ENCODE measurements at places on chromosomes 12 and 14.
A peak's percentile ranks its signal among the peaks of the same experiment; 100 is the strongest.

- no peak for DNase-seq
These were observed 108.7 kb upstream of the PRICKLE1 start for GRCh38 chr12:42698213-42698612.

DNA sequence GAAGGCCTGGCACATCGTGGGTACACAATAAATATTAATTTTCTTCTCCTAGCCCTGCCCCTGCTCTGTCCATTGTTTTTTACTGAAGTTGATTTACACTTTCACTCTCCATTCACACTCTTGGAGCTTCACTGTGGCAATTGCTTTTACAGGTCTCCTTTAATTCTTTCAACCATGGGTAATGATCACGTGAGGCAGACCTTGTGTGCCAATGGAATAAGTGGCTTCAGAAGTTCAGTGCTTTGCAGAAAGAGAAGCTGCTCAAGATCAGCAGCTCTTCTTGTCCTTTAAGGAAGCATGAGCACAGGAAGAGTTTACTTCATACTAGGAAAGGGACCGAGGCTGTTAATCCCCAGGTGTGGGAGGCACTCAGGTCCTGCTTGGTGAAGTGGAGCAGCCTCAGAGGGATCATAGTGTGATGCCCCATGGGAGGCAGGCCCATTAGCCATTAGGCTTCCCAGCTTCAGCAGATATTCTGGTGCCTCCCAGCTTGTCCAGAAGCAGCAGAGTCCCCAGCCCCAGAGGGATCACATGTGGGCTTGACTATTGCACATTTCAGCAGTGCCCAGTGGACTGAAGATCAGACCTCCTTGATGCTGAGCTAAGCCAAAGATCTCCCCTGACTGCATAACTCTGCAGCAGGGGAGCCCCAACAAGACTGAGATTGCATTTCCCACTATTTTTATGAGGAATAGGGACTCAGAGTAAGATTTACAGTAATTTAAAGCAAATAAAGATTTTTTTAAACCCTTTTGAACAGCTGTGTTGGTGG, 5.0 kb upstream of the SLC35F4 start:
- DNase-seq, result no peak

- DNase-seq, result no peak
These were observed 117.8 kb upstream of the HIF1A start for GRCh38 chr14:61577506-61577931.

GRCh38 chr14:74244115-74244514, 4.9 kb downstream of the VSX2 start:
- DNase-seq, result no peak

DNA sequence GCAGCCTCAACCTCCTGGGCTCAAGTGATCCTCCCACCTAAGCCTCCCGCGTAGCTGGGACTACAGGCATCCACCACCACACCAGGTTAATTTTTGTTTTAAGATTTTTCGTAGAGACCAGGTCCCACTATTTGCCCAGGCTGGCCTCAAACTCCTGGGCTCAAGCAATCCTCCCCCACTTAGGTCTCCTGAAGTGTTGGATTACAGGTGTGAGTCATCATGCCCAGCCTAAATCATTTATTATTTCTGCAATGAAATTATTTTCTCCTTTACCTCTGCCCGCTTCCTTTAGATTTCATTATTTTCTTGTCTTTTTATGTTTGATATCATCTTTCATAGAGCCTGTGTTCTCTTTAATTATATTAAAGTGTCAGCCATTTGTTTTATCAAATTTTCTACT, 165.2 kb upstream of the OTX2 start:
- DNase-seq, result no peak

DNA sequence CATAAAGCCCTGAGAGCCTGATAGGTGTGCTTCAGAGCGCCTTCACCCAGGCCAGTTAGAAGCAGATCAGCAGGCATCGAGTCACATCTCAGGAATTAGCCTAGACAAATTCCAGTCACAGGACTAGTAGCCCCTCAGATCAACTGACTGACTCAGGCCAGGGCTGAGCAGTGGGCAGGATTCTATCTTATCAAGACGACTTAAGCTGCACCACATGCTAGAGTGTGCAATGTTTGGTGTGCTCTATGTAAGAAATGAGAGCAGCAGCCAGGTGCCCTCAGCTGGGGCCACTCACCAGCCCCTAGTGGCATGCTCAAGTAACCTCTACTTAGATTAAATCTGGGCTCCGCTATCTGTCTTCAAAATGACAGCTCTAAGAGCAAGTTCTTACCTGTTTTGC, 19.7 kb upstream of the NGB start:
- no peak for DNase-seq

DNA sequence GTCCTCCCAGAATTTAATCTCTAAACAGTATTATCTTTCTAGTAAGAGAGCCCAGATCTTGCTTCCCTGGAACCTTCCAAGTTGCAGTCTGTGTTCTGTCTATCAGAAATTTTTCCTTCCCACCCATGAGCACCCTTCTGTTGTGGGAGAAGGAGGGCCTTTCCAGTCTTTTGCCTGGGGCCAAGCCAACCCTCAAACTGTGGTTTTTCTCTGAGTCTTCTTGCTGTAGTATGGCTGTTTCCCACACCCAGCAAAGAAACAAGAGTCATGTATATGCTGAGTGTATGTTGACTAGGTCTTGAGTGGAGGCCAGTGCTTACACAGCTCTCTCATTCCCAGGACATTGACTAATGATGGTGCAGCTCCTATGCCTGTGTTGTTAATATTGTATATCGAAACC, 104.5 kb downstream of the TGFB3 start:
- DNase-seq, result no peak

- no peak for DNase-seq
These were observed at the start of gene KLRF1 for GRCh38 chr12:9827209-9827888. KLRF1 (plus strand) TSS chr12:9827481; CDS start chr12:9827545, 64 bp downstream.

- DNase-seq, result no peak
These were observed 19.6 kb downstream of the CCDC60 start for GRCh38 chr12:119354172-119354571.

DNA sequence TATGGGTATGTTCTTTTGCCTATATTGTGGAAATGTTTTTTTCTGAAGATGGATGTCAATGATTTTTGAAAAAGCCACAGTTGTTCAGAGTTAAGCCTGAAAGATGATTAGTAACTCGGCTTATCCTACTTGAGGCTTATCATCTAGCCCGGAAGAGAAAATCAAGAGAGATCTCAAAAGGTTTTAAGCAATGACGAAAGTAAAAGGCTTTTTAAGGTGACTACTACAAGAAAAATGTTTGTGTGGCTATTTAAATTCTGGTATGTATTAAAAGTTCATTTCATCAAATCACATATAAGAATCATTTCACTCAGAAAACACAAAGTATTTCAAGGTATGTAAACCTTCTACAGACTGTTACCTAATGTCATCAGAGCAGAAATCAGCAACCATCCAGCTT, 40.2 kb downstream of the HEATR5A start:
- DNase-seq, result peak; percentile 27

GRCh38 chr14:43877351-43877960, 629.6 kb downstream of the FSCB start:
- DNase-seq, result no peak

DNA sequence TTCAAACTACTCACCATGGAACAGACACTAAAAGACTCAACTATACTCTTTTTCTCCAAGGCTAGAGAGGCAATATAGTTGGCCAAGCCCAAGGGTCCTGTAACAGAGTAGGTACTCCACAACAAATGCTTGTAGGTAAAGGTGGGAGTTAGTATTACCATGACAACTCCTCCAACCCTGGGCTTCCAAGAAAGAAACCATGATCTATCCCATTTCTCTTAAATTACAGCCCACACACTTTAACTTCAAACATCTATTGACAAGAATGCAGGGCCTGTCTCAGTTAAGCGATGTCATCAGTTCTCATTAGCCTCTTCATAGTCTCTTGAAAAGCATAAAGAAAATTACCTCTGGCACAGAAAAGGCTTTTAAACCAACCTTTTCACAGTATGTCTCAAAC, 25.0 kb downstream of the ERH start:
- no peak for DNase-seq

DNA sequence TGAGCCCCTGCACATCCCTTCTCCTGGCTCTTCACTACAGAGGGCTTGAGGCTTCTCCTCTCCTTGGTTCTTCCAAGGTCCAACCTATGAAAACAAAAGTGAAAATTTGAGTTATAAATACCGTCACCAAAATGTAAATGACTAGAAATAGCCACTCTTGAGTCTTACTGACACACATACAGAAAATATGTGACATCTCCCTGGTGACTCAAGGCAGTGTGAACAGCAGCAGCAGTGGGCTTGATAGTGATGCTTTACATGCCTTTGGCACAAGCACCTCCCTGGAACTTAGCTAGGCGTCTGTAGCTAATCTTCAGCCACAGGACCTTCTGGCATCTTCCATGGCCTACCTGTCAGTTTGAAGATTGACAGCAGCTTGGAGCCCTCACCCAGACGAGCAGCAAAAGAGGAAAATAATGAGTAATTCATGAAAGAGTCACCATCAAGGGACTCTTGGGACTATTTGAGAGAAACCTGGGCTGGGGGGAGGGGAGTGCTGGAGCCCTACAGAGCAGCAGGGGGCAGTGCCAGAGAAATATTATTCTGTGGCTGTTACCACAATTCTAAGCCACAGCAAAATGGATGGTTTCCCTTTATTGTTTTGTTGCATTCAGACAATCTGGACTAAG, 158.0 kb downstream of the KCNK10 start:
- DNase-seq, result no peak

DNA sequence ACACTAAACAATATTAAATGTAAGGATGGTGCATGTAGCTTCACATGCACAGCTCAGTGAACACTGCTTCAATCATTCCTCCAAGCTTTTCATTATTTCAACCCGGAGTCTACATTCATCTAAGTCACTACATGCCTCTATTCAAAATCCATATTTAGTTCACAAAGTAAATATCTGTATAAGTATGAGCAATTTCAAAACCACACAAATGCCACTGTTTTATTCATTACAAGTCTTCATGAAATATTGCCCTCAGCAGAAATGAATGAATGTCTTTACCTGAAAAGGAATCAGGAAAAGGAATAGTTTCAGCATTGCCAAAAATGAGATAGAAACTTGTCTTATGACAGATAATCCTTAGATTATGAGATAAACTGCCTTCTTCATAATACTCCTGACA, 149.4 kb downstream of the SLC38A4 start:
- DNase-seq, result no peak

DNA sequence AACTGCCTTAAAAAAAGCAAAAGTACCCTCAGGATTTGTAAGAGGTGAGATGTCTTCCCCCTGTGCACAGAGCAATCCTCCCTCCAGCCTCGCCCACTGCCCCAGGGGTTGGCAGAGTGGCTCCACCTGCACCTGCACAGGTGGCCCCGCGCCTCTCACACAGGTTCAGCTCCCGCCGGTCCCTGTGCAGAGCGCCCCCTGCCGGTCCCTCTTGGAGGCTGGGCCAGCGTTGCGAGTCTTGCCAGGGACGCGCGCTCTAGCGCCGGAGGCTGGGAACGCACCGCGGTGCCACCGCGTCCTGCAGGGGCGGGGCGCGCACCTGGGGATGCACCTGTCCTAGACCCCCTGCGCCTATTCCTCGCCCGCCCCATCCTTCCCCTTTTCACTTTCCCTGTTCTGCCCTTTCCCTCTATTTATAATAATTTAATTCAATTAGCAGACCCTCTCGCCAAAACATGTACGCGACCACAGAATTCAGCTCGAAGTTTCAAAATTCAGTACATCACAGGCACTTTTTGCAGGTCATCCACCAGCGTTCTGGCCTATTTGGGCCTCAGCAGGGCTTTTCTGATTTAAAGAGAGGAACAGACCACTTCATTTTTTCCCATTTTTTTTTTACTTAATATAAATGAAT, 618.6 kb downstream of the AACS start:
- DNase-seq, result no peak

GRCh38 chr12:54306925-54307741, 6.3 kb upstream of the NFE2 start:
- DNase-seq, result no peak

GRCh38 chr12:95096852-95097251, 23.4 kb upstream of the NR2C1 start:
- no peak for DNase-seq

DNA sequence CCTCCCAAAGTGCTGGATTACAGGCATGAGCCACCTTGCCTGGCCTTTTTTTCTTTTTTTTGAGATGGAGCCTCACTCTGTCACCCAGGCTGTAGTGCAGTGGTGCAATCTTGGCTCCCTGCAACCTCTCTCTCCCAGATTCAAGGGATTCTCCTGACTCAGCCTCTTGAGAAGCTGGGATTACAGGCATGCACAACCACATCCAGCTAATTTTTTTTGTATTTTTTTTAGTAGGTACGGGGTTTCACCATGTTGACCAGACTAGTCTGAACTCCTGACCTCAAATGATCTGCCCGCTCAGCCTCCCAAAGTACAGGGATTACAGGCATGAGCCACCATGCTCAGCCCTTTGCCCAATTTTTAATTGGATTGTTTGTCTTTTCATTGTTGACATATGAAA, 58.0 kb downstream of the SINHCAF start:
- no peak for DNase-seq

GRCh38 chr12:3869865-3870264, 3.3 kb downstream of the PARP11 start:
- DNase-seq, result no peak

GRCh38 chr12:16282081-16282480, 4.6 kb upstream of the SLC15A5 start:
- DNase-seq, result no peak

DNA sequence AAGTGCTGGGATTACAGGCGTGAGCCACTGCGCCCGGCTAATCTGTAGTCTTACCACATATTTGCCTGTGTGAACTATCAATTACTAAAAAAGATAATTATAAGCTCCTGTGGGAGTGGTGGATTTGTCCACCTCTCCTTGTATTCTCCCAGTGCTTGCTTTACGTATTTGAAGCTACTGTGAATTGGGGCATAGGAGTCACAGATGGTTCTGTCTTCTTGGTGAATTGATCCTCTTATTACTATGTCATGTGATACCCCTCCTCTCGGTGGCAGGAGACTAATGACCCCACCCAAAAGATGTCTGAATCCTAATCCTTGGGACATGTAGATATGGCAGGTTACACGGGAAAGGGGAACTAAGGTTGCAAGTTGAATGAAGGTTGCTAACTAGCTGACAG, 11.8 kb downstream of the GPR132 start:
- DNase-seq, result peak; percentile 69

DNA sequence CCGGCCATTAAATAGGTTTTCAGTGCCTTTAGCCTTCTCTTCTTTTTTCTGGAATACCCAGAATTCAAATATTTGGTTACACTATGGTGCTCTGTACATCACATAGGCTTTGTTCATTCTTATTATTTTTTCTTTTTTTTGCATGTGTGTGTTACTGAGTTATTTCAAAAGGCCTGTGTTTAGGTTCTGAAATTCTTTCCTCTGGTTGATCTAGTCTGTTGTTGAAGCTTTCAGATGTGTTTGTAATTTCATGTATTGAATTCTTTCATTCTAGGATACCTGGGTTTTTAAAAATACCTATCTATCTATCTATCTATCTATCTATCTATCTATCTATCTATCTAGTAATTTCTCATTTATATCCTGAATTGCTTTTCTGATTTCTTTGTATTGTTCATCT, 66.9 kb downstream of the FBXO33 start:
- DNase-seq, result no peak

DNA sequence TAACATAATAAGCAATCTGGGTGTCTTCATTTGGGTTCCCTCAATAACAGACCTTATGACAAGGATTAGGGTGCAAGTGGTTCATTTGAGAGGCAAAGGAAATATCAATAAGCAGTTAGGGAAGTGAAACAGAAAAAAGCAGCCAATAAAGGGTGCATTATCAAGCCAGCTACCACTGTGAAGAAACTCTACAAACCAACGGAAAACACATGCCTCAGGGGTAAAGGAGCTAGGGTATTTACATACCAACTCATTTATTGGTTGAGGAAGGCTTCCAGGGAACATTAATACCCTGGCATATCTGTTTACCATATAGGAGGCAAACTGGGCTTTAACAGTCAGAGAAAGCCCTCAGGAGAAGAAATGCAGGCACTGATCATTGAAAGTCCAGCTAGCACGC, 22.7 kb upstream of the IFNG-AS1 start:
- DNase-seq, result no peak
